Upper lobe of left lung (tissue), 6 donors: ENCODE measurements at places on chromosomes 16 and 17. TPM values are rescaled to one million over a fixed set of nuclear protein-coding genes. Genes with fewer than 3 reads are reported as not detected.

The IL21R gene
- 5.6 TPM for total RNA-seq

The FAM234A gene
- total RNA-seq, result 92.7 TPM

The CA7 gene
- total RNA-seq, result not detected

The OR4D1 gene
- not detected for total RNA-seq

The PIK3R5 gene
- total RNA-seq, result 175 TPM

- DNase-seq, result no peak
Observed at GRCh38 chr17:65268832-65269231, 131.7 kb downstream of the RGS9 start.

GRCh38 chr17:49198211-49198610 lies 12.2 kb downstream of the GNGT2 start:
- no peak for DNase-seq

DNA sequence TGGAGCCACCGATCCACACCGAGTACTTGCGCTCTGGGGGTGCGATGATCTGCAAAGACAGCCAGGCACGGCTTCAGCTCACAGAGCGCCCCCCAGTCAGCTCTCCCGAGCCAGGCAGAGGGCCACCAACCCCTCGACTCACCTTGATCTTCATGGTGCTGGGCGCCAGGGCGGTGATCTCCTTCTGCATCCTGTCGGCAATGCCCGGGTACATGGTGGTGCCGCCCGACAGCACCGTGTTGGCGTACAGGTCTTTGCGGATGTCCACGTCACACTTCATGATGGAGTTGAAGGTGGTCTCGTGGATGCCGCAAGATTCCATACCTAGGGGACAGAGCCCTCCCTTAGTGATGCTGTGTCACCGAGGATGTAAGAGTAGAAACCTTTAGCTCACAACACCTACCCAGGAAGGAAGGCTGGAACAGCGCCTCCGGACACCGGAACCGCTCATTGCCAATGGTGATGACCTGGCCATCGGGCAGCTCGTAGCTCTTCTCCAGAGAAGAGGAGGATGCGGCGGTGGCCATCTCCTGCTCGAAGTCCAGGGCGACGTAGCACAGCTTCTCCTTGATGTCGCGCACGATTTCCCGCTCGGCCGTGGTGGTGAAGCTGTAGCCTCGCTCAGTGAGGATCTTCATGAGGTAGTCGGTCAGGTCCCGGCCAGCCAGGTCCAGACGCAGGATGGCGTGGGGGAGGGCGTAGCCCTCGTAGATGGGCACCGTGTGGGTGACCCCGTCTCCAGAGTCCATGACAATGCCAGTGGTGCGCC lies 1.6 kb downstream of the ACTG1 start:
- peak; percentile 82 for DNase-seq

The METRNL gene
- total RNA-seq, result 120 TPM

- DNase-seq, result no peak
Observed at GRCh38 chr17:378068-378467, 25.5 kb upstream of the RPH3AL start.

The ZNF821 gene
- 10.2 TPM for total RNA-seq

- DNase-seq, result no peak
Observed at GRCh38 chr16:74201576-74201975, 95.0 kb upstream of the PSMD7 start.

- no peak for DNase-seq
Observed at GRCh38 chr17:5011928-5012327, 14.2 kb downstream of the KIF1C start.

DNA sequence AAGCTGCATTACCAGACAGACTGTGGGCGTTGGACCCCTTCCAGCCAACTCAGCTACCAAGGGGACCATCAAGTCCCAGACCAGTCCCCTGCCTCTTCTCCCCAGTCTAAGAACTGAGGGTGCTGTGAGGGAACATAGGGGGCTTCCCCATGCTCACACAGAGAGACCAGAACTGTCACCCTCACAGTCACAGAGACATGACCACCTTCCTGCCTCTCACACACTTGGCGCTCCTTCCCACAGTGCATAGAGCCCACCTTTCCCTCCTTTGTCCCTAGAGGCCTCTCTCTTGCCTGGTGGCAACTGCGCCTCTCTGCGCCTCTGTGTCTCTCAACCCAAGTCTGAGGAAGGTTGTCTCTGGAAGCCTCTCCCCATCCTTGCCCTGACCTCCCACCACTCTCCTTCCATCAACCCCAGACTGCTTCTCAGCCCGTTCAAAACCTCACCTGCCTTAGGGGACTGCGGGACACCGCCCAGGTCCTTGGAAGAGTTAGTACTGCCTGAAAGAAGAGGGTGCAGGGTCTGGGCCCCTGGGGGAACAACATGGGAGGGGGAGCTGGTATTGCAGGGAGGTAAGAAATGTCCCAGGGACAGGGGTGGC lies 6.1 kb upstream of the LHX1 start:
- DNase-seq, result no peak

GRCh38 chr17:2238432-2239169 lies 65.0 kb downstream of the SMG6 start:
- no peak for DNase-seq

DNA sequence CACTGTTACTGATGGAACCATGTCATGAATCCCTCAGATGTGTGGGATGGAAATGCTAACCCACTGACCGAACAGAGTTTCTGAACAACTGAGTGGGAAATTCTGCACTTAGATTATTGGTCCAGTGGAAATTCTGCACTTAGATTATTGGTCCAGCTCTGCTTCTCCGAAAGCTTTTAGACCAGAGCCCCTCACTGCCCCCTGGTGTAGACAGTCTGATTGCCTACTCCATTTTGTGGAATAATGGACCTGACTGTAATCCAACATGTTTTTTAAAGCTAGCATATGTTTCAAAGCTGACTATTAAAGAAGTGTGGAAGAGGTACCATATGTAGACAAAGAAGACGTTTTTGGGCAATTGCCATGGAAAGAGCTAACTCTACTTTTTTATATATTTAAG lies 50.3 kb upstream of the TBX2 start:
- DNase-seq, result no peak

GRCh38 chr17:43351691-43352090 lies 47.1 kb upstream of the ARL4D start:
- no peak for DNase-seq

DNA sequence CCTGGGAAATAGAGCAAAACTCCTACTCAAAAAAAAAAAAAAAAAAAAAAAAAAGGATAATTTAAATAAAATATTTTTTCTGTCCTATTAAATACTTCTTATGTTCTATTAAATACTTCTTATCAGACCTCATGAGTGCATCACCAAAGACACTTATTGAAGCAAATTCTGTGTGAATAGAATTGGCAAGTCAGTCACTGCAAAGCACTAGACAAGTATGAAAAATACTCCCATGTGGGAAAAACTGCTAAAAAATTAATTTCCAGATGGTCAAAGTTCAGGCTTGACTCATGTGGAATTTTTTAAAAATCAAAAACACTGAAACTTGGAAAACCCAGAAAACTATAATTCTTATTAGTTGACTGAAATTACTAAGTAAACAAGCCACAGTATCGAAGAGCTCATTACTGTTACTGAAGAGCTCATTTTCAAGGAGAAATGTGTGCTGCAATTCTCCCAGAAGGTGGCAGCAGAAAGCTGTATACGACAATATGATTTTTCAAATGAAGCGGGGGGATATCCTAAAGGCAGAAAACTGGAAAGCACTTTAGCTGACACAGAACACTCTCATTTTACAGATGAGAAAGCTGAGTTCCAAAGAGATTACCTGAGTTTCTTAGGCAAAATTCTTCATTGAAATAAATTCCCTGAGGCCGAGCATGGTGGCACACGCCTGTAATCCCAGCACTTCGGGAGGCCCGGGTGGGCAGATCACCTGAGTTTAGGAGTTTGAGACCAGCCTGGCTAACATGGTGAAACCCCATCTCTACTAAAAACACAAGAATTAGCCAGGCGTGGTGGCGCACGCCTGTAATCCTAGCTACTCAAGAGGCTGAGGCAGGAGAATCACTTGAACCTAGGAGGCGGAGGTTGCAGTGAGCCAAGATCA lies 15.9 kb upstream of the FBXO47 start:
- no peak for DNase-seq

- DNase-seq, result peak; percentile 66
Observed at GRCh38 chr17:68290955-68291835, at the start of the genes ARSG and SLC16A6. Gene ARSG (plus strand): TSS chr17:68291495. CDS start chr17:68307494, 15,999 bp downstream. Gene SLC16A6 (minus strand): TSS chr17:68291127. CDS start chr17:68278320, 12,807 bp downstream.

DNA sequence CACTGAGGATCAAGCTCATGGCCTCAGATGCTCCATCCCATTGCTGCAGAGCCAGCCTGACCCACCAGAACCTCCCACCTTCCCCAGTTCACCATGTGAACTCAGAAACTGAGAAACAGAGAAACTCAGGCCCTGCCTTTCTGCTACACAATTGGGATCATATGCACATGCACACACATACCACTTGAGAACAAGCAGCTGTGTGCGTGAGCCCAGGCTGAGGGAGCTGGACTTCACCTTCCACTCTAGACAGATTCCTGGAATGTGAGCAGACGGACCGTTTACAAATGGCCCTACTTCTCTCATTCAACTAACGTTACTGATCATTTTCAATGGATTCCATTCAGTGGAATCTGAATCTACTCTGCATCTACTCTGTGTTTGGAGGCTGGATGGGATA lies 1.7 kb upstream of the SPEM2 start:
- no peak for DNase-seq

DNA sequence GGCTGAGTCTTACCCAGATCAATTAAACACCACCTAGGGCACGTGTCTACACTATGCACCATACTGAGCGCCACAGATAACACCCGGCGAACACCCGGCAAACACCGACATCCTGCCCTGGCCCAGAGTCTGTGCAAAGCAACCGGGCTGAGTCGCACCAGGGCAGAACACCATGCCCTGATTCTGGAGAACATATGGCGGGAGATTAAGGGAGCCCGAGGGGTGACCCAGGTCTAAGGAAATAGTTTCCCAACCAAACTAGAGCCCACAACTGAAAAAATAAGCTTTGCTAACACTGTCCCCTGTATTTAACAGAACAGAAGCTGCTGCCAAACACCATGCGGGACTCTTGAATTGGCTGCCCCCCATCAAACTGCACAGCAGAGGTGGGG lies 22.1 kb downstream of the MYO18A start:
- DNase-seq, result no peak

GRCh38 chr16:29256501-29256981 lies 150.0 kb downstream of the NPIPB11 start:
- no peak for DNase-seq

The ZNF423 gene
- total RNA-seq, result 4.8 TPM

The SOST gene
- total RNA-seq, result not detected

The NQO1 gene
- 54.4 TPM for total RNA-seq

The DPEP2 gene
- 16.4 TPM for total RNA-seq

GRCh38 chr17:72984926-72985325 lies 107.6 kb downstream of the SLC39A11 start:
- no peak for DNase-seq

- DNase-seq, result no peak
Observed at GRCh38 chr16:65499566-65499965, 377.7 kb upstream of the CDH11 start.

GRCh38 chr17:17258011-17258410 lies 21.0 kb upstream of the FLCN start:
- no peak for DNase-seq

DNA sequence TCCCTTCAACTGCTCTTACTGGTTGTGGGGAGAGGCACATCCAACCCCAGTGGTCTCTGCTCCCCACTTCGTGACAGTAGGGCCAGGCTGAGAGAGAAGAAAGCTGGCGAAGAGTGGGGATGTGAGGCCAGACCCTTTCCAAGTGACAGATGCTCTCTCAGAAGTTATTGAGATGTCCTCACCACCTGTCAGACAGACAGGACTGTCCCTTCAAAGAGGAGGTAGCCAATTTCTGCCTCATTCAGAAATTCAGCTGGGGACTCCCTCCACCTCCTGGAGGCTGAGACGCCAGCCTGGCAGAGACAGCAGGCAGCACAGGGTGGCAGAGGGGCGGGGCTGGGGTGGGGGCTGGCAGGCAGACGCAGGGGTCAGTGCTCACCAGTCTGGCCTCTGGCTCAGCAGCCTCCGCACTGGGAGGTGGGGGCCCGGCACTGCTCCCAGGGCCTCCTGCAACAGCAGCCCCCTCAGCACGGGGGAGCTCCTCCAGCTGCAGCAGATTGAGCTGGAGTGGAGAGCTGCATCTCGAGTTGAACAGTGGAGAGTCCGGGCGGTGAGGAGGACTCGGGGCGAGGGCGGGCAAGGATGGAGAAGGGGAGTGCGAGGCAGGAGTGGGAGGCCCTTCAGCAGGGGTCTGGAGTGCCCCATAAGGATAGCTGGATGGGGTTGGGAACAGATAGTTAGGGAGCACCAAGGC lies 9.2 kb downstream of the PER1 start:
- peak; percentile 80 for DNase-seq

DNA sequence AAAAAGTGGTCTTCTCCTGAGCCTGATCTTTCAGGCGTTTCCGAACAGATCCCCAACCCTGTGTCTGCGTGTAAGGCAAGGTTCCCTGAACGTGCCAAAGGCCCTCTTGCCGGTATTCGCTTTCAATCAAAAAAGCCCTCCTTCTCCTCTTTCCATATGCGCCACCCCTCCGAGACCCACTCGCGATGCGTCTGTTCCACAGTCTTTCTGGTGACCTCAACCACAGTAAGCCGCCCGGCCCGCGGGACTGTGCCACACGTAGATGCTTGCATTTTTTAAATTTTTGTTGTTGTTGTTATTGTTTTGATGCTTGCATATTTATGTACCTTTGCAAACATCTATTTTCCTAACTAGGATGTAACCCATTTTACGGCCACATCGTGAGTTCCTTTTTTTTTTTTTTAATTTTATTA lies 607 bp upstream of the PRPSAP1 start:
- DNase-seq, result no peak

The RPAIN gene
- total RNA-seq, result 38.6 TPM

The KIF2B gene
- total RNA-seq, result not detected

The TMEM238L gene
- total RNA-seq, result not detected

- no peak for DNase-seq
Observed at GRCh38 chr17:65459677-65460347, 101.6 kb downstream of the AXIN2 start.

The PTRH2 gene
- 38.5 TPM for total RNA-seq

GRCh38 chr16:78925083-78925767 lies 675.3 kb downstream of the MAF start:
- peak; percentile 45 for DNase-seq

GRCh38 chr17:76880268-76880667 lies 12.1 kb downstream of the MGAT5B start:
- no peak for DNase-seq

- DNase-seq, result no peak
Observed at GRCh38 chr16:84911486-84912216, 91.9 kb downstream of the CRISPLD2 start.

- DNase-seq, result no peak
Observed at GRCh38 chr17:31515267-31515666, 123.8 kb downstream of the RAB11FIP4 start.

The MGAT5B gene
- 0.52 TPM for total RNA-seq

The NUPR1 gene
- 69.6 TPM for total RNA-seq

- no peak for DNase-seq
Observed at GRCh38 chr17:4722678-4723240, 8.5 kb upstream of the MED11 start.

The CASKIN1 gene
- not detected for total RNA-seq

- DNase-seq, result peak; percentile 96
Observed at GRCh38 chr17:63774141-63774968, at the start of gene DDX42. Gene DDX42 (plus strand): TSS chr17:63774170. CDS start chr17:63787050, 12,880 bp downstream.

The CES1 gene
- 191 TPM for total RNA-seq
